ENCODE measurements at places on chromosomes 6 and 20.

GRCh38 chr6:88813045-88813444, 150.4 kb downstream of the RNGTT start:
- DNase-seq: no peak

DNA sequence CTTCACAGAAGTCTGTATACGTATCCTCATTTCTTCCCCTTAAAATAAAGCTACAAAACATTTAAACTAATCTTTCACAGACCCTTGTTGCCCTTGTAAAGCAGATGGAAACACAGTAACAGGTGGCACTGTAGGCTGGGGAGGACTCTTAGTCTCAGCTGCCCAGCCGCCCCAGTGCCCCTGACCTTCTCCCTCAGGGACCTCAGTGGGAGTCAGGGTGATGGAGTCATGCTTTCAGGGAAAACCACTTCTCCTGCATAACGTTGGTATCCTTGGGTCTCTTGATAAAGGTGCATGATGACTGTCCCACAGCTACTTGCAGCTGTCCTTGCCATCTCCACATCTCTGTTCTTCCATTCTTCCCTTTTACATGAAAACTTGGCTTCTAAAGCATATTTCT, 198.6 kb downstream of the CDKAL1 start:
- DNase-seq: no peak

GRCh38 chr20:62818592-62819493, 2.0 kb downstream of the COL9A3 start:
- DNase-seq: no peak

- no peak for DNase-seq
Measured at GRCh38 chr6:15575357-15576033, 87.3 kb downstream of the DTNBP1 start.

DNA sequence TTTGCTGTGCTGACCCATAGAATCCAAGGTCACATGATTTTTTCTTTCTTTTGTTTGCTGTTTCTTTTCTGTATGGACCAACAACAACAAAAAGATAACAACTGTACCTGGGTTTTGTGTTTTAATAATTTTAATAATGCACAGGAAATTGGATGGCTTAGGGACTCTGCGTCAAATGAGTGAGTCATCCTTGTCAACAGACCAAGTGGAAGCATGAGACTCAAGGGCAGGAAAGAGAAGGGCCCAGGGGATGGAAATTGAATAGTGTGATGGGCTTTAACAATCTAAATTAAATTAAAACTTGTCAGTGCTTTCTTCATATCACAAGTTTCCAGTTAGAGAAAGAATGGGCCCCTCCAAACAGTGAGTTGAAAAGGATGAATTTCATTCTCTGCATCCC, 413.0 kb downstream of the PREX1 start:
- DNase-seq: no peak

- DNase-seq: no peak
Measured at GRCh38 chr6:85124472-85125354, 325.2 kb upstream of the NT5E start.

GRCh38 chr6:132931313-132931712, 116.9 kb downstream of the RPS12 start:
- DNase-seq: no peak

- no peak for DNase-seq
Measured at GRCh38 chr20:21607971-21608725, 94.3 kb upstream of the NKX2-2 start.

DNA sequence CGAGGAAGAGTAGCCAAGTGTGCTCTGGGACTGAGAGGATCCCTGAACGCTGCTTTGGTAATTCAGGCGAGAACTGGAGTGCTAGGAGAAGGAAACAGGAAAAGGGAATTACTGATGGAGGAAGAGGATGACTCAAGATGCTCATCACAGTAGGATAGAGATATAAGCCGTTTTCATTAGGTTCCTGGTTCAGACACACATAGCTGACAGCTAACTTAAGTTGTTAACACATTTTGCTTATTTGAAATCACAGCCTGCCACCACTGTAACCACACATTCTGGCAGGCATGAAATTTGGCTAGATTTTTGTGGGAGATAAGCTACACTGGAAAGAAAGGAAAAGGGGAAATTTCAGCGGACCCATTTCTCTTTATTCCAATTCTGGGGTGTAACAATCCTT, 138.2 kb upstream of the SLC22A16 start:
- DNase-seq: no peak

DNA sequence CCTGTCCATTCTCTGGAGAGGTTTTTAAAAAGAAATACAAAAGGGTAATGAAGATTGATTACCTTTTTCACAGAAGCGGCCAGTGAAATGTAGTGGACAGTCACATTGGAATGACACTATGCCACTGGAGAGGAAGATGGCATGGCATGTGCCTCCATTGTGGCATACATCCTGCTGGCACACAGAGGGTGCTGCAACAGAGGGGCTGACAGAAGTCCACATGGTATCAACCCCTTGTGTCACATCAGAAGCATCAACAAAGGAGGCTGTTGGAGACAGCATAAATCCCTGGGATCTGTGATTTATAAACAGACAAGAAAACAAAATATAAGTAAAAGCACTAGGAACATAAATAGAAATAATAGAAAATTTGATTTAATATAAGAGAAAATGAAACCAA, 594.9 kb downstream of the PHF3 start:
- no peak for DNase-seq

- DNase-seq: no peak
Measured at GRCh38 chr20:37166867-37167266, 12.3 kb upstream of the RPN2 start.

DNA sequence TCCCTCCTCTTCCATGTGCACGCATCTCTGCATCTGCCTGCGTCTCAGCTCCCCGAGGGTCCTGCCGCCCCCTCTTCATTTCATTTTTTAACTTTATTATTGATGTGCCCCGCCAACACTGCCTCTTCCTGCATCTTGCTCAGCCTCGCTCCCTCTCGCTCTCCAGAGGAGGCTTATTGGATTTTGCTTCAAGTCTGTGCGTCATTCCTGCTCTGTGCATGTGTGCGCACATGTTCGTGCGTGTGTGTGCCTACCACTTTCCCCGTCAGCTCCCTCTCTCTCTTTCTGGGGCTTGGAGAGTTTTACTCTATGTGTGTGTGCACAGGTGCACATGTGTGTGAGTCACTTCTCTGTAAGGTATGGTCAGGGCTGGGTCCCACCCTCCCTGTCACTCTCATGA, 71.8 kb upstream of the NNAT start:
- no peak for DNase-seq

GRCh38 chr6:31836474-31837368, 9.2 kb downstream of the HSPA1B start:
- DNase-seq: no peak

DNA sequence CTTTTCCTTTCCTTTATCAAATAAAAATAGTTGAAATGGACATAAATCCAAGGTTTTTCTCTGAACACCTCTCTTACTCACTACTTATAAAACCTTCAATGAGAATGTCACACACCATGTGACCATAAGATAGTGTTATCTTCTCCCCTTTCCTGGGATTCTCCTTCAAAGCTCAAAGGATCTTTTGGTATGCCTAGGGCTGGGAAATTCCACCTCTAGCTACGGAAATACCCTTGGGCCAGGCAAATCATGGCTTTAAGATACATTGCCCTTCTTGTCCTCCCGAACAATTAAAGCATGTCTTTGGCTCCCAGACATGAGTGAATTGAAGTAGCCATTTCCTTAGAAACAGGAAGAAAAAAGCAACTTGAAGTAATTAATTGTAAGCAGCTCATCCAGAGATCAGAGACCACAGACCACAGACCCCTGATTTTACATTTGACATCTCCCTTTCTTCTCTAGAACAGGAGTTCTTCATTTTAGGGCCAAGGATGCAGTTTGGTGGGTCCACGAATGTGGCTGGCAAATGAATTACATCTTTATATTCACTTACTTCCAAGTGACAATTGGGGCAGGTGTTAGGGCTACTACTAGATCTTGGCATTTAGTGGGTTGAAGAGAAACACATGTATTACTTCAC, 4.1 kb downstream of the PLCB4 start:
- no peak for DNase-seq

DNA sequence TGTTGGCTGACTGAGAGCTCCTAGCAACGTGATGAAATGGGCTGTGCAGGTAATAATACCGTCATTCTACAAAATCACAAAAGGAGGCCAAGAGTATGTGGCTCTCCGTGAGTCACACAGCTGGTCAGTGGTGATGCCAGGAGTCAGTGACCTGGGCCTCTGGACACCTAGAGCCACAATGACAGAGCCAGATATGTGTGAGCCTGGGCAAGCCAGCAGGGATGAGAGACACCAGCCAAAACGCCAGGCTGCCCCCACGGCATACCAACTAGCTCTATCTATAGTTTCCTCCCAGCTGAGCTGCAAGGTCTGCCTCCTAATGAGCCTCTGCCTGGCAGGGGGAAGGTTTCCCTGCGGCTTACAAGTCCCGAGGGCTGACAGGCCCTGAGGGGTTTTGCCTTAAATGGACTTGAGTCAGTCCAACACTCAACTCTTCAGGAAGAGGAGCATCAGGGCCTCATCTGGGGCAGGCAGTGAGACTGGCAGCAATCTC, 70.0 kb downstream of the CPNE5 start:
- no peak for DNase-seq

DNA sequence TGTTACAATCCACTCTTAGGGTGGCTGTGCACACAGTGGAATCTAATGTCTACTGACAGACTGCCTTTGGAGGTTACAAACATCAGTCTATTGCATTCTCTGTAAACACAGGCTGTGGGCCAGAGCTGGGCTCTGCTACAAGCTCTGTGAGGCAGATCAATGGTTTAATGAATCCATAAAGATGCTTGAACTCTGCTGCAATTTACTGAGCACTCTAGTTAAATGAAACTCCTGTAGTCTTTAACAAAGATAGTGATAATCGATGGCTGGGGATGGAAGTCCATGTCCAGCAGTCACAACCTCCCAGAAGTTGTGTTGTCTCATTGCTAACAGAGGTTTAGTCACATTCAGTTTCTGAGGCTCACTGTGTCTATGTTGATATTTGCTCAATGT, 50.5 kb downstream of the SOBP start:
- DNase-seq: no peak

DNA sequence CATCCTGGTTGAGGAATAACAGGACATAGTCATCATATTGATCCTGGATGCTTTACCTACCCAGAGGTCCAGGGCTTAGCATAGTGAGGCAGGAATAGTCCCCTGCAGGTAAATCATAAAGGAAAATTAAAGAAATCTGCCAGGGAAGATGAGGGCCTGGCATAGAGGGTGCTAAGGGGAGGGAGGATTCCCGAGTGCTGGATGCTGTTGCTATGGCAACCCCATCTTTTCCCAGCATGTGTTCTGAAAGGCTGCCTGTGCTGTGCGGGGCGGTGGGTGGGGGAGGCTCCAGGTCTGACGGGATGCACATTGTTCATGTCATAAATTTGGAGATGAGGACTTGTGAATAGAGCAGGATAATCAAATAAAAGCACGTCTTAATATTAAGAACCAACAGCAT, 212.6 kb upstream of the PCSK2 start:
- no peak for DNase-seq

GRCh38 chr6:6195080-6195479, 125.4 kb downstream of the F13A1 start:
- no peak for DNase-seq

- DNase-seq: no peak
Measured at GRCh38 chr6:102761872-102762271, 1368.4 kb downstream of the GRIK2 start.

DNA sequence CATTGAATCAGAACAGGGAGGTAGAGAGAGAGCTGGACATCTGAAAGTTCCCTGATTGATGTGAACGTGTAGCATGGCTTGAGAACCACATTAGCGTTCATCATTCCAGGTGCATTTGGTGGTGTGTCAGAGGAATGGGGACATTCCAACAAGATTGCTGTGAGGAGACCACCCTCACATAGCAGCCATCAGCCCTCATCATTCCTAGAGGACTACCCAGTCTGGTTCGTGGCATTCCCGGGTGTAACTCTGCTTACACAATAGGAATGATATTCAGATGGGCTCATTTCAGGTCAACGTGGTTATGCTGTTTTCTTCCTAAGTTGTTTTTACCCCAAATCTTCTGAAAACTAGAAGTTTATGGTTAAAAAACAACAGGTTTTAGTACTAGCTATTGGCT, 62.2 kb upstream of the KLHL31 start:
- no peak for DNase-seq

DNA sequence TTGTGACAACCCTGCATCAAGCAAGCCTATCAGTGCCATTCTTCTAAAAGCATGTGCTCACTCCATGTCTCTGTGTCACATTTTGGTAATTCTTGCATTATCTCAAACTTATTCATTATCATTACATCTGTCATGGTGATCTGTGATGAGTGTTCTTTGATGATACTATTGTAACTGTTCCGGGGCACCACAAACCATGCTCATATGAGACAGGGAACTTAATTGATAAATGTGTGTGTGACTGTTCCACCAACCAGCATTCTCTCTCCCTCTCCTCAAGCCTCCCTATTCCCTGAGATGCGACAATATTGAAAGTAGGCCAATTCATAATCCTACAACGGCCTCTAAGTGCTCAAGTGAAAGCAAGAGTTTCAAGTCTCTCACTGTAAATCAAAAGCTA, 4.0 kb downstream of the HUS1B start:
- DNase-seq: no peak

- DNase-seq: no peak
Measured at GRCh38 chr6:26556263-26557070, 18.3 kb downstream of the HMGN4 start.

DNA sequence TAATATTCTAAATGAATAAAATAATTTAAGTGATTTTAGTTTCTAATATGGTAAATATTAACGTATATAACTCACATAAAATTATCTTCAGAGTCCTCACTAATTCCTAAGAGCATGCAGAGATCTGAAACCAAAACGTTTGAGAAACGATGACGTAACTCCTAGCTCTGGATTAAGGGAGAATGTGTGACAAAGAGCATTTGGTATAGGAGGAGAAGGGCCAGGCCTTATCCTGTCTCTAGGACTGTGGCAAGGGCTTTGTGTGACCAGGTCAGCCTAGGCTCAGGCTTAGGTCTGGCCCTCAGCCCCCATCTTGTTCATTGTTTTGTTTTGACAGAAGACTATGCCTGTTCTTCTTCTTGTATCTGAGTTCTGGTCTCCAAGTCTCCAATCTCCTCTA, 19.2 kb upstream of the POLR1H start:
- DNase-seq: no peak

DNA sequence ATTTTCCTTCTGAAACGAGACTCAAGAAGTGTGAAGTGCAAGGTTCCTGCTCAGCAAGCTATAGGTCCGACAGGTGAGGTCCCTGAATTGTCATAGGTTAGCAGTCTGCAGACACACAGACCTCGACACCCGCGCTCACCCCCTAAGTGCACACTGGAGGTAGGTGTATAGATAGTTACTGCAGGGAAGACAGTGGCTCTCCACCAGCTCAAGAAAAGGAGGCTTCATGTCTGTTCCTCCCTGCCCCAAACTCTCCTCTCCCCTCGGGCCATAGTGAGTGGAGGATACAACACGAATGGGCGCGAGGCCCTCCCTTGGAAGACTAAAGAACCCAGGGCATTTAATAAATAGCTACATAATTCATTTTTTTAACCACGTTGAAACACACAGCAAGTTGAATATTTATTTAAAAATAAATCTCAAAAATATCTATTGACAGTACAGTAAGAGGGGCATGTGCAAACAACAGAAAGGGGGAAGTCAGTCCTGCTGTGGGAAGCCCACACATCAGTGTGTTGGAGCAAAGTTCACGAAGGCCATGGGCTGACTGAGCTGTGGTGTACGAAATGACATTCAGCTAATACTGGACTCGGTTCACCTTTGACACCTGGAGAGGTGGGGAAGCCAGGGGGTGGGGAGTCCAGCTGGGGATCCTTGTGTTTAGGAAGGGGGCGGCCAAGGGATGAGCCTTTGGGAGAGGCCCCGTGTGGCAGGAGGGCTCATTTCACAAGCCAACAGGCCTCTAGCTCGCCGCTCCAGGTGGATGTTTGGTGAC, 10.7 kb downstream of the SPATA2 start:
- no peak for DNase-seq

GRCh38 chr20:45100563-45101245, at the start of gene KCNS1:
Gene KCNS1, minus strand, starts transcription at chr20:45101127. Its CDS starts 1,891 bp downstream, at chr20:45099236.
- no peak for DNase-seq

Measured in T-helper 9 cell (primary cell).